GM12892 (cell line): ENCODE measurements at places on chromosomes 2 and 18.

GRCh38 chr2:25424426-25425028, 82.8 kb upstream of the DNMT3A start:
- no peak for DNase-seq

DNA sequence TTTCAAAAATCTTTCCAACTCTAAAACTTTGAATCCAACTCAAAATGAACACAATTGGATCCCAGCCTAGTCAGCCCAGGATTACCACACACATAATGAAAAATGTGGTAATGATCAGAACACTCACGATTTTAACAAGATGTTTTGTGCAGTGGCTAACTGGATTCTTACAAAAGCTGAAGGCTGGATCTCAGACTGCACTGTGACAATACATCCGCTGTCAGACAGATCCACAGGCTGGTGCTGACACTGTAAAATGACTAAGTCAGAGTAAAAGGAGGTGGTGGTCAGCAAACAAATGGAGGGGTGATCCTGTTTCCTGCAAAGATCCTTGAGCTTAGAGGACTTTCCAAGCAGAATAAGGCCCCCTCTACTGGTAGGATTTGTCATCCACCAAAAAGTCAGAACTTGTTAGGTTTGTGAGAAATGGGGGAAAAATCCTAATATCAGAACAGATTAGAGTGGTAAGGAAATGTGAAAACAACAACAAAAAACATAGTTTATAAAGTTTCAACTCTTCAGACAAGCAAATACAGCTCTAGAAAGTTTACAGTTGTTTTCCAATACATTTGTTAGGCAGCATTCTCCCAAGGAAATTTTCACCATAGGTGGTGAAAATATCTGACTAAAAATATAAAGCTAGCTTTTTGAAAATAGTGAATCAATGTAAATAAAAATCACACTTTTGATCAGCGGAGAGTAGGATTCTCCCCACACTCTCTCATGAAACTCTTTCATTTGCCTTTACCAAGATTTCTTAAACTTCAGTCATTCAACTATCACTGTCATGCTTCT, 211.9 kb downstream of the AGPS start:
- DNase-seq = no peak

DNA sequence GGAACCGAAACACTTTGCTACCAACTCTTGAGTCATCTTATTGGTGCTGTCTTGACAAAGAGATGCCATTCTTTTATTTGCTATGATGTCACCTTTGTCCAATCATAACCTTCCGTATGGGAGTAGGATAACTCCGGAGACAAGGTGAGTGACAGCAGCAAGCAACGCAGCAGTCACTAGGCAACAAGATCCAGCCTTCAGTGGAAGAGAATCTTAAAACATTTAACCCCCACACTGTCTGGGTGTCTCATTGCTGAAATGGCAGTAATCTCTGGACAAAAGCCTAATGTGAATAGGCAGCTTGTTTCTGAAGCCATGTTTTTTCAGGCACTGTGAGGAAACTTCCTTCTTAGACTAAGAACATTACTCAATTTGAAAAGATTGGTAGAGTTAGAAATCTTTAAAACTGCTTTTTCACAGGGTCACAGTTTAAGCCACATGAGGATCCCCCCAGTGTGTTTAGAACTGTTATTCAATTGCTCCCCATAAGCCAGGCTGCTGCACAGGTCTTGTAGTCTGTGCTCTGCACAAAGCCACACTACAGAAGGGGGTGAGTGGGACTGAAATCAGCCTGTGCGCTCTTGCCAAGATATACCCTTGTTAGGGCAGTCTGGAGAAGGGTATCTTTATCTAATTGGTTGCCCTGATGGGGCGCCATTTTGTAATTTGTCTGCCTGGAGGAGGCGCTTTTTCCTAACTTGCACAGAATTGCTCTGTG, 131.5 kb upstream of the STON1 start:
- DNase-seq = no peak

DNA sequence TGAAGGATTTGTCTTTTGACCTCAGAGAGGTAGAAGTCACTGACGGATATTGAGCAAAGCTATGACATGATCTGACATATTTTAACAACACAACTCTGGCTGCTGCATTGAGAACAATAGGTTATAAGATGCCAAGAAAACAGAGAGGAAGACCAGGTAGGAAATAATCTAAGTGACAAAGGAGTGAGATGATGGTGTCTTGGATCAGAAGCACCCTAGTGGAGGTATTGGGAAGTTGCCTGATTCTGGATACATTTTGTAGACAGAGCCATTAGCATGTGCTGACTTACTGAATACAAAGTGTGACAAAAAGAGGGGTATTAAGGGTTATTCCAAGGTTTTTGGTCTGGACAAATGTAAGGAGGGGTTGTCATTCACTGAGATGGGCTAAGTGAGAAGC, 1438.1 kb downstream of the DPP10 start:
- DNase-seq = no peak

- no peak for DNase-seq
Measured at GRCh38 chr2:64987001-64987955, 1.9 kb upstream of the SLC1A4 start.

DNA sequence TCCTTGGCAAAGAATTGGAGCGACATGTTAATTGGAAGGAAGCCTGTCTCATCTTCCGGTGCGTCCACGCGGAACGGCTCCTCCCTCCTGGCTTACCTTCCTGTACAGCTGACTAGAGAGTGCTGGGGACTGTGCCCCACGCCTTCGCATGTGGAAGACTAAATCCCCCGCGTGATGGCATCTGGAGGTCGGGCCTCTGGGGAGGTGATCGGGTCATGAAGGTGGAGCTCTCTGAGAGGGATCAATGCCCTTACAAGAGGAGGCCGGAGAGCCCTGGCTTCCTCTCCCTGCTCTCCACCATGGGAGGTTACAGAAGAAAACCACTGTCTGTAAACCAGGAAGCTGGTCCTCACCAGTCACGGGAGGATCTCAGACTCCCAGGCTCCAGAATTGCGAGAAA, 104.1 kb upstream of the OTOS start:
- no peak for DNase-seq

GRCh38 chr2:151927501-151928221, 99.4 kb upstream of the ARL5A start:
- no peak for DNase-seq

- no peak for DNase-seq
Measured at GRCh38 chr2:46818819-46819218, 96.8 kb downstream of the MCFD2 start.

DNA sequence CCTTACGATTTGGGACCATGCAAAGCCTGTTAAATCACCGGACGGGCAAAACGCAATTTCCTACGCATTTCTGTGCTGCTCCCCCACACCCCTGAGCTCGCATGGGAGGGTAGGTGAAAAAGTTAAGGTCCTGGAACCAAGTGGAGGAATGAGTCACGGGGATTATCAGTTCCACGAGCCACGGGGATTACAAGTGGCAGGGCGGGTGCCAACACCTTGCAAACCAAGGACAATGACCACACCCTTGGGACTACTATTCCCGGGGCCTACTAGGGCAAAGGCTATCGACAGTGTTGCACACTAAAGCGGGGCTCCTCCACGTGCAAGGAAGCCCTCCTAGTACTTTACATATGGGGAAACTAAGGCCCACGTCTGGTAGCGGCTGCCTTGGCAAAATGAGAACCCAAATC, 447 bp downstream of the RETSAT start:
- no peak for DNase-seq

DNA sequence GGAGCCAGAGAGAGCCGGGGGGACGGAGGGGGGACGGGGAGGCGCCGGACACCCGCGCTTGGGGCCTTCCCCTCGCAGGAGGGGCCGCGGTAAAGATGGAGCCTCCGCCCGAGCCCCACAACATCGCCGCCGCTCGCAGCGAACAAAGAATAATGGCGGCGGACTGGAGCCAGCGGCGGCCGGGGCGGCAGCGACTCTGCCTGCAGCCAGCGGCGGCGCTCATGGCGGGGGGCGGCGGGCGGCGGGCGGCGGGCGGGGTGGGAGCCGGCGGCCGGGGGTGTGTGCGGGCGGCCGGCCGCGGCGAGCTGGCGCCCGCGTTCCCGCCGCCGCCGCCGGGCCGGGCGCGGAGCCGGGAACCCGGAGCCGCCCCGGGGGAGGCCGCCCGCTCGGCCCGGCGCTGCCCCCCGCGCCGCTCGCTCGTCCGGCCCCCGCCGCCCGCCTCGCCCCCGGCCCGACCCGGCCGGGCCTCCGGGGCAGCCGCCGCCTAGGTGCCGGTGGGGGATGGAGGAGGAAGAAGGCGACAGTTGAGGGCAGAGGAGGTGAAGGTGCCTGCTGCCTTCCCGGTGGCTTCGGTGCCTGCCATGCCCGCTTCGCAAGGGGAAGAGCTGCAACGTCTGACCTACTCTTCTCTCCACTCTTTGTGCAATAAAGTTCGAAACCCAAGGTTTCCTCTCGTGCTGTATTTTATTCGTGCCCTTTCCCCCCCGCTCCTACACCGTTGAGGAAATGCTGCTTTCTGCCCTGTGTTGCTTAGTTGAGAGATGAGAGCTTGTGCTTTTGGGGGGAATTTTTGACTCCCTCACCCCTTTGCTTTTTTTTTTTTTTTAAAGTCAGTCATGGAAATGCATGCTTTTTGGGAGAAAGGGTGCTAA, 634 bp downstream of the CREB1 start:
- peak; percentile 20 for DNase-seq

DNA sequence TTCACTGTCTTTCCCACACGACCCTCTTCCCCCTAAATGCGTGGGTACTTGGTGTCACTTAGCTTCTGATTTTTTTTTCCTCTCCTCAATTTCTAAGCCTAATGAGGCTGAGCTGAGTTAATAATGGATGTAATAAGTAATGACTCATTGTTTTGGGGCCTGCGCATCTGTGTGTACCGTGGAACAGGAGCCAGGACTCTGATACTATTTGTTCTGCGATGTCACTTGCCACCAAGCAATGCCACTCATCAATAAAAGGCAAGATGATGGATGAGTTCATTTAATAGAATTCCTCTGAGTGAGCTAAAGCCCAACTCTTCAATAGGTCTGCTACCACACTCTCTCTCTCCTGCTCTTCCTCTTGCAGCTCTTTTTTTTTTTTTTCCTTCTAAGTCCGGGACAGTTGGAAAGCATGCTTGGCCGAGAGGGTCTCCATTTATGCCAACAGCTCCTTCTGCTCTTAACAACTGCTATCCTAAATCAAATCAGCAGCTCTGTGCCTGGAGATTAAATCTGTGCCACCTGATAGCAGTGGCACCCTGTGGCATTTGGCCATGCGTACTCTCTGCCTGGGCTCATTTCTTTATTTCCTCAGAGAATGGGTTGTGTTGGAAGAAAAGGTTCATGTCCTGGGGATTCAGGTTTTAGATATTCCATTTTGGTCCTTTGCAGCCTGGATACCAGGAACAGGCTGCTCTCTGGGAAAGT, 1284.2 kb upstream of the PIK3C3 start:
- no peak for DNase-seq

DNA sequence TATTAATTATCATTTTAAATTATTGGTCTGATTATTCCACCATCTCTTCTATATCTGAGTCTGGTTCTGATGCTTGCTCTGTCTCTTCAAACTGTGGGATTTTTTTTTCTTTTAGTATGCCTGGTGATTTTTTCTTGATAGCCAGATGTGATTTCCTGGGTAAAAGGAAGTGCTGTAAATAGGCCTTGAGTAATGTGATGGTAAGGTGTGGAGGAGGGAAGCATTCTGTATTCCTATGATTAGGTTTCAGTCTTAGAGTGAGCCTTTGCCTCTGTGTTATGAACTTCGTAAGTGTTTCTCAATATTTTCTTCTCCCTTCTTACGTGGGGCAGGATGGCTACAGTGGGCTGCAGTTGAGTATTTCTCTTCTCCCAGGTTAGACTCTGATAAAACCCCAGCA, 103.0 kb downstream of the EHBP1 start:
- no peak for DNase-seq

DNA sequence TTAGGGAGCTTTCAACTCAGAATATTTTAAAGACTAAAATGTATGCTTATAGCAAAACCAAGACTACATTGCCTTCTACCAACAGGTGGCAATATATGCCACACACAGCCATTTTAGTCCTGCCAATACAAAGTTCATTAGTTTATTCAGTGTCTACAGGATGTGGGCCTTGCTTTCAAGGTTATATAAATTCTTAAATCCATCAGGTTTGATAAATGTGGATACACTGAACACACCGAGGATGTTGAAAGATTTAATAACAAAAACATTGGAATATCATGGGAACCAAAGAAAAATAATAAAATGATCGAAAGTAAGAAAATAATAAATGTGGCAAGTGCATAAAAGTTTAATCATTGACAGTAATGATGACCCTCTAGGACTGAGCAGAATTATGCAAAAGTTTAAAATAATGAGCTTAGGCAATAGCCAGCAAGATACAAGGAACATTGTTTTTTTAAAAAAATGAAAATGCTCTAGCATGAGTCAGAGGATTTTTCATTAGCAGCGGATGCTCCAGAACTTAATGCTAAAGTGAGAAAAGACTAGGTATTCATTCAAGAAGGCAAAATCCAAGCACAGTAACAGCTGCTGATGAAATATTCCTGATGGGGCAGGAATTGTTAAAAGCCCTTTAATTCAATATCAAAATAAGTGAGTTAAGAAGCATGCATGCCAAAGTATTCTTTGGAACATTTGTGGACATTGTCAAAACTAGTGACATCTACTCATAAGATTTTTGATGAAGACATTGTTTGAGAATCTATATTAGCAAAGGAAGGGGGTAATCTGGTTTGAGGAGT, 14.2 kb downstream of the SCN9A start:
- DNase-seq = no peak

DNA sequence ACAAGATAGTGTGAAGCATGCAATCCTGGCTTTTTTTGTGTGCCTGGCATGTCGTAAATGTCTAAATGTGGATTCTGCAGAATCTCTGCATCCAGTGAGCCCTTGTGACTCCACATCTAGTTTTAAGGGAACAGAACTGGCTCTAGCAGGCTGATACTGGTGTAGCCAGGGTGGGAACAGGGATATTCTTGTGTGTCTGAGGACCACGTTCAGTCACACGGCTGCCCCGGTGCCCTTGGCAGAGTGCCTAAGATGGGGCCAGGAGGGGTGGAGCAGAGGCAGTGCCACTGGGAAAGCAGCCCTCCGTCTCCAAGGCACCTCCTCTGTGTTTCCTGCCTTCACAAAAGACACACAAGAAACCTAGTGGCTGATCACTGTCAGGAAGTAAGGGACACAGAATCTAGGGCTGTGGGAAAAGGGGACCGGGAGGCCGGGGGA, 91.5 kb upstream of the PARD3B start:
- no peak for DNase-seq

DNA sequence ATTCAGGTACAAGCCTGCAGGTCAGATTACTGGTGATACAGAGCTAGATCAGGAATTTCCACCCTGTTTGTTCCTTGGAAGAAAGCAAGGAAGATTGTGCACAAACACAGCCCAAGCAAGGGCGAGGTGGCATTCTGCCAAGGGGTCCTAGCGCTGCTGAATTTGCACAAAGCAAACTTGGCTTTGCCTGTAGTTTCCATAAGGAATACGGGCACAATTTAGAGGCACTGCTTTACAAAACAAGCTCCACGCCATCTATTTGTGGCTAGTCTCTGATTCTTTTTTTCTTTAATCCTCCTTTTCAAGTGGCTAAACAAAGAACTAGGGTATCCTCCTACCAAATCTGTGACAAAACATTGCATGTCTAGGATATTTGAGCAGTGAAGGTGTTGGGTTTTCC, 195.5 kb upstream of the ACVR2A start:
- DNase-seq = no peak

DNA sequence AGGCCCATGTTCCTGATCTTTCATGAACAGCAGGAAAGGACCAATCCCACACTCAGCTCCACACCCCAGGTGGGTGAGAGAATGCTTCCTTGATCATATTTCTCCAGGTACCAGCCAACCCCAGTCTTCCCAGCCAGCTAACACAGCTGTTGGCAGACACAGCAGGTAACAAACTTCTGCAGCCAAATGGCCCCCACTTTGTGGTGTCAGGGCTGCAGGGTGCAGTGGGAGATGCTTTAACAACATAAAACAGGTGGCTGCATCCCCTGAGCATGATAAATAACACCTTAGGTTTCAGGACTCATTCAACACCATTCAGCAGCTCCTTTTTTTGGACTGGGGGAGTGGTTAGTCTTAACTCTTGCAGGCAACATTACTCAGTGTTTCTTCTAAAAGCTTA, 76.7 kb upstream of the ACAA2 start:
- DNase-seq = no peak
